ENCODE measurements at places on chromosomes 4 and X.

GRCh38 chrX:49701323-49701722 lies 5.5 kb upstream of the PAGE1 start:
- DNase-seq, result no peak

DNA sequence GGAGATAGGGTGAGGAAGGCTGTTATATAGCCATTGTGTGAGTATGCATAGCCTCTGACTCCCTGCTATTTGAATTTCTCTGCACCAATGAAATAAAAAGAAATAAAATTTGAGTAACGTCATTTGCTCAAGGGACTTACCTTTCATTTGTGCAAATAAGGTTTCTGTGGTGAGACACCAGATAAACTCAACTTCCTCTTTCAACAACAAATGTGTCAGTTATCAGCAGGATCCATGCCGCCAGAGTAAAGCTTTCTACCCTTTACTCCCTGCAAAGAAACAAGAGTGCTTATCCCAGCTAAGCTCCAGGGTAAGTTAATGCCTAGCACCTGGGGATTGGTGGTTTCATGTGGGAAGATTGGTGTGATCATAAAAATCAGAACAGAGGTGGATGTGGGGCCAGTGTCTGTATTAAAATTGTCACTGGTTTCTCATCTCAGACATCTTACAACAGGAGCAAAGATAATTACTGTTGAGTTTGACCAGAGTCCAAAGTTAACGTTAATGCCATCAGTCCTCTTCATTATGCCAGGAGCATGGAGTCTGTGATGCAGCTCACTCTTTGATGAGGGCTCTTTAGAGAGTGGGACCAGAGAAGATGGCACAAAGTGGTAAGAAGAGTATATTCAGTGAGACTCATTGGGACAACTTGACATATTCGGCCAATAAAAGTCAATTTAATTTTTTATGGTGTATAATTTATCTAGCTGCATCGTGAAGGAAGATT lies at the start of gene P2RY10:
TSS of gene P2RY10 (plus strand) at position 206 of the 727 bp plus-strand sequence. CDS start 15,130 bp downstream, outside the sequence.
- no peak for DNase-seq

GRCh38 chrX:133674726-133675470 lies 259.6 kb upstream of the GPC4 start:
- no peak for DNase-seq

- peak; percentile 97 for DNase-seq
Observed at GRCh38 chr4:13627606-13628311, at the start of gene BOD1L1. BOD1L1 (minus strand) TSS chr4:13627725; CDS start chr4:13627587, 138 bp downstream.

- no peak for DNase-seq
Observed at GRCh38 chrX:128653524-128654060, 601.4 kb upstream of the ACTRT1 start.

- no peak for DNase-seq
Observed at GRCh38 chr4:110278127-110278526, 79.7 kb upstream of the ELOVL6 start.

- DNase-seq, result no peak
Observed at GRCh38 chrX:45198706-45199105, 2.0 kb downstream of the DIPK2B start.

DNA sequence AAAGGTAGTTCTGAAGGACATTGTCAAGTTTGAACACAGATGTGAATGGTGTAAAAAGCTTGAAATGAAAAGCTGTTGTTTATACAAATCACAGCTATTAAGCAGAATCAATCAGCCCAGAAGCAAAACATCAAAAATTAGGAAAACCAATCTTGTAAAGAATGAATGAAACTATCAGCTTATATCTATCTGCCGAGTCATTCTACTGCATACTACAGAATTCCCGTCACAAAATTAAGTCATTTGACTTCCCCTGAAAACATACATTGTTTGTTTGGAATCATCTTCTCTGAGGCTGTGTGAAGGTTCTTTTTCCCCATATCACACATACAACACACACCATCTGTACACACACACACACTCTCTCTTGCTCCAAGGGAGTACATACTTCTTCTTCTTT lies 80.3 kb downstream of the RFC1 start:
- DNase-seq, result no peak

DNA sequence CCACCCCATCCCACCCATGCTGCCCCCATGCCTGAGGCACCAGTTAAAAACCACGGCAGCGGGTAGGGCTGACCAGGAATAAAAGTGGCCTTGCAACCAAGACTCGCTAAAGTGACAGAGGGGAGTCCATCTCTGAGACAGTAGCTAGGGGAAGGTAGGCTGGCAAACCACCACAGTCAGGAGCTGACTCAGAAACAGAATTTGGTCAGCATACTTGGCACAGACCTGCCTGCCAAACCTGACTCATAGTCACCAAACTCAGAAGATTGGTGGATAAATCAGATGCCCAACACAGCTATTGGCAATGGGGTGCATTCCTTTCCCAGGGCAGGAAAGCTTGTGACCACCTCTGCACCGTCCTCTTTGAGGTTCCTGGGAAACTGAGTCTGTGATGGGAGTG lies 193.8 kb downstream of the BCOR start:
- DNase-seq, result peak; percentile 84

- peak; percentile 3 for DNase-seq
Observed at GRCh38 chrX:140860718-140861117, 141.7 kb upstream of the SPANXB1 start.

DNA sequence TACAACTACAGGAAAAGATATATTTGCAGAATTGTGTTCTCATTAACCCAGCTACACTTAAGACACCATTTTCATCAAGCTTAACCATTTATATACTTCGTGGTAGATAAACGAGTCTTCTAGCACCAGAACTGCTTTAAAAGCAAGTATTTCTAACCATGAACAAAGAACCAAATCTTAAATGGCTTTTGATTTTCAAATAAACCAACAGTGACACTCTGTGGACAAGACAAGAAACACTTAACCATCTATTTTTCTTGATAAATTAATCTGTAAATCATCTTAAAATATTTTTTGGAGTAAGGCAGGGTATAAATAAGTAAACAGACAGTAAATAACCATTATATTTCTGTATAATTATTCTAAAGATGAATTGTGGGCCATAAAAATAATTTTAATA lies 10.2 kb downstream of the BEND2 start:
- DNase-seq, result no peak

DNA sequence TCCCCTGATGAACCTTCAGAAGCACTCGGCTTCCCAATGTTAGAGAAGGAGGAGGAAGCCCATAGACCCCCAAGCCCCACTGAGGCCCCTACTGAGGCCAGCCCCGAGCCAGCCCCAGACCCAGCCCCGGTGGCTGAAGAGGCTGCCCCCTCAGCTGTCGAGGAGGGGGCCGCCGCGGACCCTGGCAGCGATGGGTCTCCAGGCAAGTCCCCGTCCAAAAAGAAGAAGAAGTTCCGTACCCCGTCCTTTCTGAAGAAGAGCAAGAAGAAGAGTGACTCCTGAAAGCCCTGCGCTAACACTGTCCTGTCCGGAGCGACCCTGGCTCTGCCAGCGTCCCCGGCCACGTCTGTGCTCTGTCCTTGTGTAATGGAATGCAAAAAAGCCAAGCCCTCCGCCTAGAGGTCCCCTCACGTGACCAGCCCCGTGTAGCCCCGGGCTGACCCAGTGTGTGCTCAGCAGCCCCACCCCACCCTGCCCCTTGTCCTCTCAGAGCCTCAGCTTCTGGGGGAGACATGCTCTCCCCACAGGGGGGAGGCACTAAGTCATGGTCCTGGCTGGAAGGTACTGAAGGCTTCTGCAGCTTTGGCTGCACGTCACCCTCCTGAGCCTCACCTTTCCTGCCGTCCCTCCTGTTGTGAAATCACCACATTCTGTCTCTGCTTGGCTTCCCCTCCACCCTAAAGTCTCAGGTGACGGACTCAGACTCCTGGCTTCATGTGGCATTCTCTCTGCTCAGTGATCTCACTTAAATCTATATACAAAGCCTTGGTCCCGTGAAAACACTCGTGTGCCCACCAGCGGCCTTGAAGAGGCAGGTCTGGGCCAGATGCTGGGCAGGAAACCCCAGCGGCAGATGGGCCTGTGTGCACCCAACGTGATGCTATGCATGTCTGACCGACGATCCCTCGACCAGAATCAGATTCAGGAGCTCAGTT lies 34.7 kb downstream of the NOP14 start:
- peak; percentile 85 for DNase-seq

- DNase-seq, result no peak
Observed at GRCh38 chrX:11480626-11481025, 185.1 kb downstream of the ARHGAP6 start.

DNA sequence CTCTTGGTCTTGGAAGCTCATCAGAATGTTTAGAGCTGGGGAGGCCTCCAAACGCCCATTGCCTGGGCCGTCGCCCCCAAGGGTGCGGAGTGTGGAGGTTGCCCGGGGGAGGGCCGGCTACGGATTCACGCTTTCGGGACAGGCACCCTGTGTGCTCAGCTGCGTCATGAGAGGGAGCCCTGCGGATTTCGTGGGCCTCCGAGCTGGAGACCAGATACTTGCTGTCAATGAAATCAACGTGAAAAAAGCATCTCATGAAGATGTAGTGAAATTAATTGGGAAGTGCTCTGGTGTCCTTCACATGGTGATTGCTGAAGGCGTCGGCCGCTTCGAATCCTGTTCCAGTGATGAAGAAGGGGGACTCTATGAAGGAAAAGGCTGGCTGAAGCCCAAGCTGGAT lies 23.3 kb downstream of the RGS12 start:
- peak; percentile 49 for DNase-seq

- no peak for DNase-seq
Observed at GRCh38 chr4:82053396-82053795, 320.4 kb downstream of the HNRNPD start.

GRCh38 chr4:188955066-188955465 lies 815.8 kb downstream of the TRIML1 start:
- DNase-seq, result no peak

- peak; percentile 72 for DNase-seq
Observed at GRCh38 chr4:183657564-183657963, 1.4 kb downstream of the RWDD4 start.

DNA sequence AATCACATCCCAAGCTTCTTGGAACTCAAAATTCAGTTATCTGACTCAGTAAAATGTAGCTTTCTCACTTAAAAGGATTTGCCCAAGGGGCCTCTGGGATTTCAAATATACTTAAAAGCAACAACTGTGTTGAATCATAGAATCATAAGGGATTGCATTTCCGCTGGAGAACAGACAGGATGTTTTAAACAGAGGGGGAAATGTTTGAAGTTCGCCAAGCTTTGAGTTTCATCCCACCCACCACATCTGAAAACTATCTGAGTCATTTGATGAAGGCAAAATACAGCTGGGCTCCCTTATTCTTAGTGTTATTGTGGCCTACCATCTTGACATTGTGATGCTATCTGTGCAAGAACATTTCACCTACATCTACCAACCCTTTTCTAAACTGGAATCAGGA lies 73.5 kb downstream of the PPP1R2C start:
- DNase-seq, result peak; percentile 49

- no peak for DNase-seq
Observed at GRCh38 chr4:39348371-39349315, 17.5 kb downstream of the RFC1 start.

DNA sequence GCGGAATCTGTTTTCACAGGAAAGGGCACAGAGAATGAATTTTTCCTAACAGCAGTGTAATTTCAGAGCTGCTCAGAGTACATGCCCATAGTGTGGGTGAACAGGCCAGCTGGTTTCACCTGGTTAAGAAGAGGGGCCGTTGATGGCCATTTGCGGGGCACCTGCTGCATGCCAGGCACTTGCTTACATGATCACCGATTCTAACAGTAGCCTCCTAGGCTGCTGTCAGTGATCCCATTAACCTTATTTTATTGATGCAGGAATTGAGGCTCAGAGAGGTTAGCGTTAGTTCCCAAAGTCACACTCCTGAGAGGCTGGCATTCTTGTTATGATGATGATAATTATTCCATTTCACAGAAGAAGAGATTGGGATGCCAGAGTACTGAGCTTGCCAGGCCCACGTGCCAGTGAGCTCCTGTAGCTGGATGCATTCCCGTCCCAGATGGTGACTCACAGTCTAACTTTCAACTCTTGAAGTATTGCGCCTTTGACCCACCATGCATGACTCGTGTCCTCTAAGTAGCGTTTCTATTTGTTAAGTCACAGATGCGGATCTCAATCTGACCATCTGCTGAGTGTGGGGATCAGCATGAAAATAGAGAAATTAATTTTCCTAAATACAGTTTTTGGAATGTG lies 76.5 kb downstream of the PSAPL1 start:
- DNase-seq, result peak; percentile 96

- no peak for DNase-seq
Observed at GRCh38 chrX:101539116-101539515, 11.2 kb upstream of the ARMCX1 start.

- DNase-seq, result no peak
Observed at GRCh38 chrX:118730500-118731247, 3.3 kb downstream of the IL13RA1 start.

DNA sequence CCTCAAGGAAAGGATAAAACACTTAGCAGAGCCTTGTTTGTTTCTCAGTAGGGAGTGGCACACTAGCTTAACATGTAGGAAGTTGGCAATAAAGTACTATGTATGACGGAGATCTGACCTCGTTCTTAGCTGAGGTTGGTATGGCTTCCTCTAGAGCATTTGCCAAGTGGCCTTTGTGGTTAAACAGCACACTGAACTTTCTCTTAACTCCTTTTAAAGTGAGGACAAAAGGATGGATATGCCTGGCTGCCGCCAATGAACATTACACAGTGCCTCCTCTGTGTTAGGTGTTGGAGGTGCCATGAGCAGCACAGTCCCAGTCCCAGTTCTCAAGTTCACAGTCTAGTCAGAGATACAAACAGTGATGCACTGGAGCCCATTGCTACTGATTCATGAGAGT lies 54.4 kb downstream of the VGLL1 start:
- no peak for DNase-seq

DNA sequence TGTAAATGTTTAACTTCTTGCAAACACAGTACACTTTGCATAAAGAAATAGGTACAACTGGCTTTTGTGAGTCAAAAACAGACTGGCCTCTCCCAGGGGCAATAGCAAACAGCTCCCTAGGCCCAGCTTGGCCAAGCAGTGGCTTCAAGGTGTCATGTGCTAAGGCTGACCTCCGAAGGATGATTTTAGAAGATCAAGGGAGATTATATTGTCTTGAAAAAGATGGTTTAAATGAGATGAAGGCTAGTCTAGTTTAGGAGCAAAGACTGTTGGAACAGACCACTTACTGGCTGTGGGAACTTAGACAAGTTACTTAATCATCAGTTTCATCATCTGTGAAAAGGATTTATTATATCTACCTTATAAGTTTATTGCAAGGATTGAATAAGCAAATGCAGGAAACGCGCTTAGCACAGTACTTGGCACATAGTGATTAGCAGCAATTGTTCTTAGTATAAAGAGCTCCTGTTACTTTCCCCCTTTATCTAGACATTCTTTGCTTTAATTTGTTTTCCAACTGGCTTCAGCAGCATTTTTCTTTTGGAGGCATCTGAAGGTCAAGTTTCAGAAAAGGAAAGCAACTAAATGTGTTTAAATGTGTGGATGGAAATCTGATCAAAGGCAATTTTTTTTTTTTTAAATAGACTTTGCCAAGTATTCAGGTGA lies 17.2 kb downstream of the ANXA3 start:
- DNase-seq, result no peak

GRCh38 chr4:788006-788635 lies 37.8 kb downstream of the CPLX1 start:
- DNase-seq, result peak; percentile 56
